Progenitor cell of endocrine pancreas (in vitro differentiated cells): ENCODE measurements at places on chromosomes 7 and 10.

DNA sequence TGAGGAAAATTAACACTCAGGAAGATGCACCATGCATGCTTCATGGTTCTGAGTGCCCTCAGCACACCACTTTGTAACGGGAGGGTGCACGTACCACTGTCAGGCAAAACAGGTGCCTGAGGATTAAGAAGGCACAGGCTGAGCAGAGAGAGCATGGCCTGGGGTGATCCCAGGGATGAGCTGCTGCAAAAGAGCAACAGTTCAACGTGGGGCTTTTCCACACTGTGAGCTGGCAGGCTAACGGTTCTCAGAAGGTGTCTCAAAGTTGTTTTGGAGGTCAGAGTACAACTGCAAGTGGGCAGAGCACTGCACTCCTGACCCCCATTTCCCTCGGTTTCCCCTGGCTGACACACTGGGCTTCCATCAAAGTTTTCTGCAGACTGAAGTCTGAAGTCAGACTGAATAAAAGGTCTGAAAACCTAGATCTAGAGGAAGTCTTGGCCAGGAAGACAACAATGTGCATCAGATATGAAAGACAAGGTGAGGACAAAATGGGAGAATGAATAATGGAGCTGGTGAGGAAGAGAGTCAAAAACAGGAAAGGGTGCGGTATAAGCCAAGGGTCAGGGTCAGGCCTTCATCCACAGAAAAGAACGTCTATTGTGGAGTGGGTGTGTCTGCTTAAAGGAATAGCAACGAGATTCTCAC, 20.5 kb downstream of the ZNF438 start:
- DNase-seq = no peak

- no peak for DNase-seq
These were observed 97.4 kb upstream of the FAM3C start for GRCh38 chr7:121493553-121493952.

DNA sequence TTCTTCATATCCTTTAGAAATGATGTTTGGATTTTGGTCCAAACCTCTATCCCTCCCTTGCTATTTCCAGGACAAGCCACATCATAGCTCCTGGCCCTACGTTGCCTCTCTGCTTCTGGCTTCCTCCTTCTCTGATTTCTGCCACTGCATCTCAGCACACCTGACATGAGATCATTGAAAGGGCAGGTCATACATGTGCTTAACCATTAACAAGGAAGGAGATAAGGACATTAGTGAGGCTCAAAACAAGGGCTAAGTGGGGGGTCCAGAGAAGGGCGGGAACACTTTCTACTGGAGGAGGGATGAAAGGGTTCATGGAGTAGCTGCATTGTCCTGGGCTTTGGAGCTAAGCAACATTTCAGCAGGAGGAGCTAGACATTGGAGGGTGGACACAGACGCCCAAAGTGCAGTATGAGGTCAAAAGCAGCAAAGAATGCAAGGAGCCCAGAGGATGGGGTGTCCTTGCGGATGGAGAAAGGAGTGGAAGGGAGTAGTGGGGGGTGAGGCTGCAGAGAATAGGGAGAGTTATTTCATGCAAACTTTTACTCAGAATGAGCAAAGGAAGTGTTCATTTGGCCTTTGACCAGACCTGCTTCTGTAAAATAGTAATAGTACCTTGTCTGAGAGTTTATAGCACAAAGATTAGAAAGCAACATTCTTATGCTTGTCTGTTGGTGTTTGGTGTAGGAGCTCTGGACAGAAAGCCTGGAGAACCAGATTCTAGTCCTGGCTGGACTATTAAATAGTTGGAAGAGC, 102.4 kb upstream of the CREB5 start:
- no peak for DNase-seq

DNA sequence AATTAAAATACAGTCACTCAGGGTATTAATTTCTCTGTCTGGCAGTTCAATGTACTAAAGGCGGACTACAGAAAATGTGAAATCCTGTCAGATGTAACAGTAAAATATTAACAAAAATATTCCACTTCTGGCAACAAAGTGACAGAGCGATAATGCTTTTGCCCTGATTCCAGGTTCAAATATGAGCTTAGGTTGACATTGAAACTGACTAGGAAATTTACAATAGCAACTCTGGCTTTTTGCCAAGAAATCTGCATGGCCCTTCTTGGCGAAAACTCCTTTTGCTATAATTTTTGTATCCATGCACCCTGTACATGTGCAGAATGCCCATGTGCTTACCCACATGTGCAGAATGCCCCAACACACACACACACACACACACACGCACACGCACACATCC, 552.2 kb downstream of the MDFIC start:
- DNase-seq = no peak

GRCh38 chr7:129615018-129615417, 3.5 kb downstream of the NRF1 start:
- DNase-seq = no peak

- DNase-seq = no peak
These were observed 134.5 kb upstream of the RET start for GRCh38 chr10:42942279-42942950.

DNA sequence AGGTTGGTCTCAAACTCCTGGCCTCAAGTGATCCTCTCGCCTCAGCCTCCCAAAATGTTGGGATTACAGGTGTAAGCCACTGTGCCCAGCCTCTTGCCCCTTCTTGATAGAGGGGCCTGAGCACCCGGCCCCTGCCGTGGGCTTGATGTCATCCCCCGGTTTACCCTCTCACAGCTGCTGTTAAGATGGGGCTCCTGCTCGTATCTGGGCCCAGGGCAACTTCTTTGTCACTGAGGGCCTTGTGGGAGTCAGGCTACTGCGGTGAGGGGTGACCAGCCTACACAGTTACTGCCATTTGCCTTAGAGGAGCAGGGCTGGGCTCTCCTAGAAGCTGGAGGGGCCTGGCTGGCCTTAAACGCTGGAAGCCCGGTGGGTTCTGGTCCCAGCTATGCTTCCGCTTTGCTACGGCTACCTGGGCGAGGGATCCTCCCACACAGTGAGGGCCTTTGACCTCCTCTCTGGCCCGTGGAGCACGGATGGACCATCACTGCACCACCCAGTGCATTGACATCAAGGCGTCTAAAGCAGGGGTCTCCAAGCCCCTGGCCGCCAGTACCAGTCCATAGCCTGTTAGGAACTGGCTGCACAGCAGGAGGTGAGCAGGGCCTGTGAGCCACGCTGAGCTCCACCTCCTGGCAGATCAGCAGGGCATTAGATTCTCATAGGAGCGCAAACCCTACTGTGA, 1.1 kb upstream of the TMEM130 start:
- DNase-seq = no peak

DNA sequence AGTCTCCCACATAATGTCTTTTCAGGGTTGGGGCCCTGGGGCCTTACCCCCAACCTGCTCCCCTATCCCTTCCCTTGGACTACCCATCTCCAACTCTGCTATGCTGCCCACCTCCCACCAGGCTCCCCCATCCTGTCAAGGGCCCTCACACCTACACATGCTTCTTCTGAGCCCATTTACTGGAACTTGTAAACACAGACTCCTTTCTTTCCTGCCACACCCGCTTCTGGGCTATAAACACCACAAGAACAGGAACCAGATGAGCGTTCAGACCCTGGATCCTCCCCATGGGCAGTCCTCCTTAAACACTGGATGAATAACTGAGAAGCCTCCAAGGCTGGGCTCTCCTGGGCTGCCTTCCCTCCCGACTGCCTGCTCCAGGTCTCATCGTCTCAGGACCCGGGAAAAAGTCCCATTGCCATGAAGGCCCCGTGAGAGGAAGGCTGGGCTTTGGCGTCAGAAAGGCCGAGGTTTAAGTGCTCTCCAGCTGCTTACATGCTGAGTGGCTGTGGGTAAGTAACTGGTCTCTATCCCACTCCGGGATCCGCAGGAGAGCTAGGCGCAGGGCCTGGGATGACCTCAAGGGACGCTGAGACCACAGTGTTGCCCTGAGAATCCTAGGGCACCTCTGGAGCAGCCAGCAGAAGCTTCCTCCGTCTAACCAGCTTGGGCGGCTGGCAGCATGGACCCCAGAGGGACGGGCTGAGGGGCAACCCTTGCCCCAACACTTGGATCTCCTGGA, 15.6 kb upstream of the CRHR2 start:
- no peak for DNase-seq

DNA sequence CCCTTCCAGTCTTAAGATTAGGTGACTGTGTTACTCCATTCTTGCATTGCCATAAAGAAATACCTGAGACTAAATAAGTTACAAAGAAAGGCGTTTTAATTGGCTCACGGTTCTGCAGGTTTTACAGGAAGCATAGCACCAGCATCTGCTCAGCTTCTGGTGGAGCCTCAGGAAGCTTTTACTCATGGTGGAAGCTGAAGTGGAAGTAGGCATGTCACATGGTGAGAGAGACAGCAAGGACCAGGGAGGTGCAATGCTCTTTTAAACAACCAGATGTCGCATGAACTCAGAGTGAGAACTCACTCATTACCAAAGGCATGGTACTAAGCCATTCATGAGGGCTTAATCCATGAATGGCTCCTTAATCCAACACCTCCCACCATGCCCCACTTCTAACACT, 34.0 kb upstream of the TMEM273 start:
- DNase-seq = no peak

DNA sequence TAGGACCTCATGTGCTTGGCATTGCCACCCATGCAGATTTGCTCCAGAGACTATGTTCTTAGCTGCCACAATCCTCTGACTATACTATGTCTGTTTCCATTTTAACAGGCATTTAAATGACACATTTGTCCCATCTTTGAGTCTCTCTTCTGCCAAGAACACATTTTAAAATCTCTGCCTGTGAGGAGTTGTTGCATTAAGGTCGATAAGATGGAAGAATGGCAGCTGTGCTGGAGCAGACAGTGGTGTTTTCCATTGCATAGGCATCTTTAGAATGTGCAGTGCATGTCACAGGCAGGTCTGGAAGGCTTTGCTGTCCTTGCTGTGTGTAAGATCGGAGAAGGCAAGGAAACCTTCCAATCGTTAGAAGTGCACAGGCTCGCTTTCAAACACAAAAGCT, 70.9 kb upstream of the CELF2 start:
- no peak for DNase-seq

DNA sequence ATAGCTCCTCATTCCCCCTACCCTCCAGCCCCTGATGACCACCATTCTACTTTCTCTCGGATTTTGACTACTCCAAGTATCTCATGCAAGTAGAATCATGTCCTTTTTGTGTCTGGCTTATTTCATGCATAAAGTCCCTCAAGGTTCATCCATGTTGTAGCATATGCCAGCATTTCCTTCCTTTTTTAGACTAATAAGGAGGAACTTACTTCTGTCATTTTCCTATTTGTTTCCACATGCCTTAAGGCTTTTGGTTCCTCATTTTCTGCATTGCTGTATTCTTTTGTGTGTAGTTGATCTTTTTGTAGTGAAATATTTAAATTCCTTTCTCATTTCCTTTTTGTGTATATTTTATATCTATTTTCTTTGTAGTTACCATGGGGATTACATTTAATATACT, 376.9 kb downstream of the CALN1 start:
- no peak for DNase-seq

GRCh38 chr7:20991544-20991943, 204.9 kb upstream of the SP8 start:
- no peak for DNase-seq

- no peak for DNase-seq
These were observed 78.7 kb downstream of the DNAJB6 start for GRCh38 chr7:157415486-157415885.

- peak; percentile 2 for DNase-seq
These were observed 128.1 kb upstream of the UNC5B start for GRCh38 chr10:71084061-71084817.

DNA sequence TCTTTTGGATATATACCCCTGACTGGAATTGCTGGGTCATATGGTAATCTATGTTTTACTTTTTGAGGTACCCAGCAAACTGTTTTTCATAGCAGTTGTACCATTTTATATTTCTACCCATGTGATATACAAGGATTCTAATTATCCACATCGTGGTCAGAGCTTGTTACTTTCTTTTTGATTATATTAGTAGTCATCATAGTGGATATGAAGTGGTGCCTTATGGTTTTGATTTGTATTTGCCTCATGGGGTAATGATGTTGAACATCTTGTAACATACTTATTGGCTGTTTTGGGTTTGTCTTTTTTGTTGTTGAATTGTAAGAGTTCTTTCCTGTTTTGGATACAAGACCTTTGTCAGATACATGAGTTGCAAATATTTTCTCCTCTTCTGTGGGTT, 51.7 kb downstream of the MAPK8 start:
- DNase-seq = no peak

GRCh38 chr7:106537119-106537518, 123.8 kb downstream of the CCDC71L start:
- no peak for DNase-seq

DNA sequence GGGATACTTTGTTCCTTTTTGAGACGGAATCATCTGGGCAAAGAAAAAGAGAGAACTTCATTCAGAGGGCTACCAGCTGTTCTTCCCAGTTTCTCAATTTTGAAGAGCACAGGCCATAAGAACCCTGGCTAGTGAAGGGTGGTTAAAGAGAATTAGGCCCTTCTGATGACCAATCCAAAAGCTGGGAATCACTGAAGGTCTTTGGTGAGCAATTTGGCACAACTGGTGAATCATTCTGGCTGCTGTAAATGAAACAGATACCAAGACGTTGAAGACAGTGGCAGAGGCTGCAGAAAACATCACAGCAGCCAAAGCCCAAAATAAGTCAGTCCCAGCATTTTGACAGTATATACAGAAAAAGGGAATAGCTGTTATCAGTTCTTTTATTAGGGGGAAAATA, 5.1 kb downstream of the RAPGEF5 start:
- DNase-seq = no peak

GRCh38 chr10:52772623-52773022, at the start of gene MBL2:
MBL2 (minus strand) TSS chr10:52772784; CDS start chr10:52771635, 1,149 bp downstream.
- no peak for DNase-seq

DNA sequence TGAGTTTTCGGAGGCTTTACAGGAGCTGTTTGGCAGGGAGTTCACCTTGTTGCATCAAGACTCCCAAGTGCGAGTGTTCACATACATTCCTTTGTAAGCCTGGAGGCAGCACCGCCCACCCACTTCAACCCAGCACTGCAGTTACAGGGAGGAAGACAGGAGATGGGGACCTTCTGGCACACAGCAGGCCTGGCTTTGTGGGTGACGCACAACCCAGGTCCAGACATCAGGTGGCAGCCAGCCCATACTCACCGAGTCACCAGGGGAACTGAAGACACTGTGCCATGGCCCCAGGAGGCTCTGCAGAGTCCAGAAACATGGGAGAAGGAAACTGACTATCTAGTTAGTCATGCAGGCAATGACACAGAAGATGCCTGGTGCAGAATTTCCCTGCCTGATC, 305.9 kb upstream of the RNF32 start:
- DNase-seq = no peak

GRCh38 chr10:71060476-71061426, 151.6 kb upstream of the UNC5B start:
- DNase-seq = no peak

- no peak for DNase-seq
These were observed 419.4 kb upstream of the CELF2 start for GRCh38 chr10:10598297-10598696.
